ENCODE measurements at places on chromosomes 4 and X.
A peak's percentile ranks its signal among the peaks of the same experiment; 100 is the strongest.

DNA sequence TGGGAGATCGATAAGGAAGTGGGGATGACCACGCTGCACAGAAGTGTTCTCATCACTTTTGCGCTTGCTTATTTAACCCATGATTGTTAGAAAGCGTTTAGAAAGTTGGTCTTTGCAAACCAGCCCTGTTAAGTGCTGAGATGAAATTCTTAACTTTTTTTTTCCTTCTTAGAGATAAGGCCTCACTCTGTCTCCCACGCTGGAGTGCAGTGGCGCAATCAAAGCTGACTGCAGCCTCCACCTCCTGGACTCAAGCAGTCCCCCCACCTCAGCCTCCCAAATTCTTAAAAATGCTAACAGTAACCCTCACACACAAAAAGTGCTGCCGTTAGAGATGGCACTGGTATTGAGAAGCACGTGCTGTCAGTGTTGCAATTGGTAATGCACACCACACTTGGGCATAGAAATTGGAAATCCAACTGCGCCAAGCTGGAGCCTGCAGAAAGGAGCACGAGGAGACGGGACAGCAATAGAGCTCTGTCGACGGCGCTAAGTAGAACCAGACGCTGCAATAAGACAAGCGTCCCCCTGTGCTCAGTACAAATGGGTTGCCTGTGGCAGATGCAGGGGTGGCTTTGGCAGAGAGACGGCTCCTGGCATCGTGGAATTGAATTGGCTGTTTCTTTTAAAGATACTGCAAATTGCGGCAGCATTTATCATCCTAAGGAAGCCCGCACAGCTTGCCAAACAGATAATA, 113.4 kb downstream of the TBL1X start:
- no peak for DNase-seq

GRCh38 chr4:121177246-121178137, 13.4 kb upstream of the TNIP3 start:
- no peak for DNase-seq

- DNase-seq: no peak
Measured at GRCh38 chrX:125681507-125681906, 361.8 kb downstream of the TEX13C start.

GRCh38 chrX:102765809-102766208, 45.3 kb downstream of the GPRASP3 start:
- DNase-seq: peak; percentile 57

- DNase-seq: no peak
Measured at GRCh38 chrX:10166731-10167151, 10.0 kb downstream of the CLCN4 start.

- DNase-seq: no peak
Measured at GRCh38 chr4:54933579-54933978, 191.8 kb downstream of the KDR start.

- peak; percentile 46 for DNase-seq
Measured at GRCh38 chr4:159105761-159106243, 2.9 kb downstream of the RAPGEF2 start.

DNA sequence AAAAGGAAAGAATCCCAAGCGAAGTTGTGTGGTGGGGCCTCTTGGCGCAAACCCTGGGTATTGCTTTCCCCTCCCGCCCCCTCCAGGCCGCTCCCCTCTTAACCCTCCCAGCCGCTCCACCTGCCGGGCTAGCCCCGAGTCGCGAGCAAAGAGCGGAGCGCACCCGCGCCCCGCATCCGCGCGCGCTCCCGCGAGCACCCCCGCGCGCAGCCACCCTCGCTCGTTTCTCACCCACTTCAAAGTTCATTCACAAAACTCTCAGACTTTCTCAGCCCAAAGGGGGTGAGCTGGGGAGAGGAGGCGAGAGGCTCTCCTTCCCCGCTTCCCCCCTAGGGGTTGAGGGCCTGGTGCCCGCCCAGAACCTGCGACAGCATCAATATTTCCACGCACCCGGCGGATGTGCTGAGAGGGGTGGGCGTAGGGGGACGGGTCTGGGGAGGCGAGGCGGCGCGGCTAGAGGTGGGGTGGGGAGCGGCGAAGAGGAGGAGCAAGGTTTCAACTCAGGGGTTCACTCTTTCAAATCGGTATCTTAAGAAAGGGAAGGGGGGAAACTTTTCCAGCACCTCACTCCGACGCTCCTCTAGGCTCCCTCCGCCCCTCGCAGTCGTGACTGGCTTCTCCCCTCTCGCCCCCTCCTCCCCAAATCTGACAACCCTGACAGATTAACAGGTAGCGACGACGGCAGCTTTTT, 1.8 kb downstream of the MAML3 start:
- DNase-seq: no peak

DNA sequence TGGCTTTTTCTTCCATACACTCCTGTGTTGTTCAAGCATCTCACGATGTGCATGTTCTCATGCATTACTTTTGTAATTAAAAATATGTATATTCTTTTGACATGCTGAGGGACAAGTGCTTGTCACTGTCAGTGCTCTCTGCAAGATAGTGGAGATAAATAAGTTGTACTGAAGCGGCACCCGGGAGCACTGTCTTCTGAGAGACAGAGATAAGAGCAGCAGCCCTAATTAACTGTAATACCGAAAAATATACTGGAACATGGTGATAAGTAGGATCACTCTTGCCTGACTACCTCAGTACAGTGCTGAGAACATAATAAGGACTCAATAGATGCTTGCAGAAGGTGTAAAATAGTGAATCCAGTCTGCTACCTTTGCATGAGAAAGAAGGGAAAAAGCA, 9.4 kb upstream of the GPR173 start:
- DNase-seq: no peak

Data from fibroblast of skin of abdomen (primary cell).